ENCODE measurements at places on chromosomes 4 and X.

DNA sequence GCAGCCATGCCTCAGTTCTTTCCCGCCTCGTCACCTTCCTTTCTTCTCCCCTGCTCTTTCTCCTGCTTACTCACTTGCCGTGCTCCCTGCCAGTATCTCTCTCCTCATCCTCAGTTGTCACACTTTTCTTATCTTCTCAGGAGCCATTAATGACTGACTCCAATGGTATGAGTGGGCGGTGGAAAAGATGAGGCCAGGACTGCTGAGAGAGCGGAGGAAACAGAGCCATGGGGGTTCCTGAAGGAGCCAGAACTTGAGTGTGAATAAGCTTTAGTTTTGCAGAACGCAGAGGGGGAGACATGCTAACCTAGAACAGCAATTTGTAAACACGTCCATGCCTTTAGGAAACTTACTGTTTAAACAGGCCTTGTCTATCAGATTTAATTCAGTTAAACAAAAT is 126.5 kb downstream of the CHIC2 start:
- no peak for DNase-seq

GRCh38 chr4:154743683-154744340 is at the start of gene LRAT:
LRAT (plus strand) TSS chr4:154744000; CDS start chr4:154744327, 327 bp downstream.
- DNase-seq: no peak

GRCh38 chrX:130626521-130626920 is 224.7 kb downstream of the RBMX2 start:
- DNase-seq: no peak

GRCh38 chrX:9534686-9535085 is 69.8 kb downstream of the TBL1X start:
- DNase-seq: no peak

- no peak for DNase-seq
These were observed 94.3 kb upstream of the FAM47B start for GRCh38 chrX:34848281-34848680.

GRCh38 chrX:109481986-109482385 is at the start of gene GUCY2F:
GUCY2F (minus strand) TSS chrX:109482086; CDS start chrX:109475936, 6,150 bp downstream.
- DNase-seq: no peak

Measured in posterior cingulate gyrus (tissue), 11 donors.